Stimulated activated CD4-positive, alpha-beta T cell treated with anti-CD3 and anti-CD28 coated beads, TNF-alpha, amount 100 ng/mL, for 24 hours (primary cell): ENCODE measurements at places on chromosomes 7 and 10.

DNA sequence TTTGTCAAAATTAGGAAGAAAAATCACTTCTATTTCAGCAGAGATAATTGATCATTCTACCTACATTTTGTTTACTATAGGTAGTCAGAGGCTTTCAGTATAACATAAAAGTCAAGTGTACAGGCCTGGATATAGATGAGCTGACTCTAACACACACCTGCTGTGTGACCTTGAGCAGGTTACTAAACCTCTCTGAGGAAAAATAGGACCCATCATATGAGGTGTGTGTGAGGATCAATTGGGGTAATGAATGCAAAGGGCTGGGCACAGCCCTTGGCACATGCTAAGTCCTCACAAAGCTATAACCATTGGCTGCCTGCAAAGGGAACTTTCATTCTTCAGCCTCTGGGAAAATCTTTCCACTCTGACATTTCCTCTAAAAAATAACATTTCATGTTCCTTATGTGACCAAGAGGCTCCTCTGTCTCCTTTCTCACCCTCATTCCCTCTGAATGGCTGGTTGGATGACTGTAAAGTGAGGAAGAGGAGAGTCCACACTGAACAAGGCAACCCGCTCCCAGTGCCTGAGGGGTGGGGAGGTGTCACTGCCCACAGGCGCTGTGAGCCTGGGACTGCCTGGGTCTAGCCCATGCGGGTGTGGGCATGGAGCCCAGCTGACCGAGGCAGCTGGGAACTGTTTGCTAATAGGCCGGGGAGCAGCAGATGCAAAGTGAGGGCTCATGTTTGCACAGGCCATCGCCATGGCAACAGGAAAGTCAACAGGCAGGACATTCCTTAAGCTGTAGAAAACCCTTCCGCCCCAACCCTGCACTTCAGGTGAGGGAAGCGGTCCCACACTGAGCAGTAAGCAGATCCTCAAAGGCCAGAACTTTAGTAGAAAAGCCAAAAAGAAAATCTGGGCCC, 36.8 kb downstream of the MYOF start:
- no peak for DNase-seq

GRCh38 chr10:26711324-26711723, 13.8 kb downstream of the PDSS1 start:
- DNase-seq: no peak

GRCh38 chr7:45975847-45976484, 54.9 kb upstream of the IGFBP3 start:
- DNase-seq: no peak

- DNase-seq: no peak
These were observed 580.1 kb downstream of the CCSER2 start for GRCh38 chr10:84908491-84908890.

DNA sequence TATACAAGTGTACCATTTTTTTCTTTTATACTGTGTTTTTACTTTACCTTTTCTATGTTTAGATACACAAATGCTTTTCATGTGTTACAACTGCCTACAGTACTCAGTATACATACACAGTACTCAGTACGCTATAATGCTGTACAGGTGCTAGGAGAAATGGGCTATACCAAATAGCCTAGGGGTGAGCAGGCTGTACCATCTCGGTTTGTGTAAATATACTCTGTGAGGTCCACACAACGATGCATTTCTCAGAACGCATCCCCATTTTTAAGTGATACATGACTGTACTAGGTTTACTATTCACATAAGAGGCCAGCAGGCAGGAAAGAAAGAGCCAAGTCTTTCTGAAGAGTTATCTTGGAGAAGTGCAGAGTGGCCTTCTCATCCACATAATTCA, 426.4 kb upstream of the MTPN start:
- DNase-seq: no peak

GRCh38 chr10:4291990-4292389, 507.0 kb upstream of the KLF6 start:
- no peak for DNase-seq

DNA sequence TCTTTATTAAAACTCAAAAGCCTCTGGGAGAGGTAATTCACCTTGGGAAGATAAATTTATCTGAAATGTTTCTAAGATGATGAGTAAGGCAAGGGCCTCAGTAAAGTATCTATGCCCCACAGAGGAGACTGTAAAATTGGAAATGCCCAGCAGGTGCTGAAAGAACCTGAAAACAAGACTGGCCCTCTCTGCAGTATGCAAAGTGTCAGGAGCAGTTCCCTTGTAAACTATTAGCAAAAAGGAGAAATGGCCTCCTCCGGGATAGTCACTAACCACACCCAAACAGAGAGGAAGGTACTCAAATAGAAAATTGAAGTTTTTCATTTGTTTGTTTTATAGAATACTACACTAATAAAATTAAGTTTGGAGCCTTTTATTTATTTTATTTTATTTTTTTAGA, 81.2 kb downstream of the FZD1 start:
- DNase-seq: no peak

- no peak for DNase-seq
These were observed 411.8 kb downstream of the ETV1 start for GRCh38 chr7:13577566-13578145.

GRCh38 chr10:17272648-17273047, 44.6 kb downstream of the VIM start:
- DNase-seq: no peak

DNA sequence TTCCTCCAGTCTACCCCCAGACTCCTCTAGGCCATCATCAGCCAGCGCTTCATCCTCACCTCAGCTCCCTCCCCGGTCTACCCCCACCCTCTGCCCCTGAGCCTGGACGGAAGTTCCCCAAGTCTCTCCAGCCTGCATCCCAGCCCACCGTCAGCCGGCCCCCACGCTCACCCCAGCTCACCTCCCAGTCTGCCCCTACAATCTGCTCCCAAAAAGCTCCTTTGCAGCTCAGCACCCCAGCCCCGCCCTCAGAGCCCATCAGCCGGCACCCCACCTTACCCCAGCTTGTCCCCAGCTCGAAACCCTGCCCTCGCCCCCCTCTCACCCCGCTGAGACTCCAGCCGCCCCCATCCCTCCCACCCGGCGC, 322 bp upstream of the RAMP3 start:
- no peak for DNase-seq

- DNase-seq: no peak
These were observed 6.9 kb upstream of the TNS3 start for GRCh38 chr7:47588704-47589225.

DNA sequence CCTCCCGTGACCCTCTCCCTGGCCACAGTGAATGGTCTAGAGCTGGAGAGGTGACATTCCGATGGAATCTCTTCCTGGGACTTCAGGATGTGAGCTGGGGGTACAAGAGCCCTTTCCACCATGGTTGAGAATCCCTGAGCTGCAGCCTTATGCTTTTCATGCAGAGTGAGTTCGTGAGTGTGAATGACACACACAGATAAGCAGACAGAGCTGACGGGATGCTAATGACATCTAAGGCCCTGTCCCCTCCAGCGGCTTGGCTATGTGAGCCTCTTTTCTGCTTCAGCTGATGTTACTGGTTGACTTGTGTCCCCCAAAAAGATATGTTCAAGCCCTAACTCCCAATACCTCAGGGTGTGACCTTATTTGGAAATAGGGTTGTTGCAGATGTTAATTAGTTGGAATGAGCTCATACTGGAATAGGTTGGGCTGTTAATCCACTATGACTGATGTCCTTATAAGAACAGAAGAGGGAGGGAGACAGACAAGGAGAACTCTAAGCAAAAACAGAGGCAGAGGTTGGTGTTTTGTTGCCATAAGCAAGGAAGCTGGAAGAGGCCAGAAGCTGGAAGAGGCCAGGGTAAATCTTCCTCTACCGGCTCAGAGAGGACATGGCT, 111.1 kb upstream of the AFAP1L2 start:
- no peak for DNase-seq
